Left lung (tissue), 14 donors: ENCODE measurements at places on chromosomes 3 and 15. TPM values are rescaled to one million over a fixed set of nuclear protein-coding genes. Genes with fewer than 3 reads are reported as not detected.
A peak's percentile ranks its signal among the peaks of the same experiment; 100 is the strongest.

DNA sequence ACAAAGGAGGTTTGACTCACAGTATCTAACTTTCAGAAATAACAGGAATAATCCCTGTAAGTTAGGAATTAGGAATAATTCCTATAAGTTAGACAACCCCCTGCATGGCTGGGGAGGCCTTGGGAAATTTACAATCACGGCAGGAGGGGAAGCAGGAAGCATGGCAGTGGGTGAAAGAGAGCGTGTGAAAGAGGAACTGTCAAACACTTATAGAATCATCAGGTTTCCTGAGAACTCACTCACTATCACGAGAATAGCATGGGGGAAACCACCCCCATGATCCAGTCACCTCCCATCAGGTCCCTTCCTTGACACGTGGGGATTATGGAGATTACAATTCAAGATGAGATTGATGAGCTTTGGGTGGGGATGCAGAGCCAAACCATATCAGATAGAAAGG lies 385.5 kb downstream of the IL20RB start:
- H3K27ac ChIP-seq = no peak overlapping the region
- H3K27me3 ChIP-seq = no peaks in the 10 kb centered on the region
- no peaks in the 10 kb centered on the region for H3K36me3 ChIP-seq
- no peak overlapping the region for H3K4me3 ChIP-seq
- DNase-seq = no peak

DNA sequence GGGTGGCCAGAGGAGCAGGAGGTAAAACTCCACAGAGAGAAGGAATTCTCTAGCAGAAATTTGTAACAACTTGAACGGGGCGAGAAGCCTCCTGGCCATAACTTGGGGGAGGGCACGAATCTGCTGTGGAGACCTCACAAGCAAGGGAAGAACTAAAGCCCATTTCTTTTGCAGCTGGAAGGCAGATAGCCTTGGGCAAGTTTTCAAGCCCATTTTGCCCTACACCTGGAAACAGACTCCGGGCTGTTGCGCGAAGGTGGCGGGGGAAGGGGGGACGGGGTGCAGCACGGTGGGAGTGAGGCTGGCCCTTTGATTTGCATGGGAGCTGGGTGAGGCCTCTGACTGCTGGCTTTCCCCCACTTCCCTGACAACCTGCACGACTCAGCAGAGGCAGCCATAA lies 168.8 kb downstream of the MEGF11 start:
- H3K36me3 ChIP-seq = no peaks in the 10 kb centered on the region
- H3K4me3 ChIP-seq = no peak overlapping the region
- no peak for DNase-seq
- H3K27ac ChIP-seq = no peak overlapping the region

The LDHAL6B gene
- total RNA-seq = not detected

DNA sequence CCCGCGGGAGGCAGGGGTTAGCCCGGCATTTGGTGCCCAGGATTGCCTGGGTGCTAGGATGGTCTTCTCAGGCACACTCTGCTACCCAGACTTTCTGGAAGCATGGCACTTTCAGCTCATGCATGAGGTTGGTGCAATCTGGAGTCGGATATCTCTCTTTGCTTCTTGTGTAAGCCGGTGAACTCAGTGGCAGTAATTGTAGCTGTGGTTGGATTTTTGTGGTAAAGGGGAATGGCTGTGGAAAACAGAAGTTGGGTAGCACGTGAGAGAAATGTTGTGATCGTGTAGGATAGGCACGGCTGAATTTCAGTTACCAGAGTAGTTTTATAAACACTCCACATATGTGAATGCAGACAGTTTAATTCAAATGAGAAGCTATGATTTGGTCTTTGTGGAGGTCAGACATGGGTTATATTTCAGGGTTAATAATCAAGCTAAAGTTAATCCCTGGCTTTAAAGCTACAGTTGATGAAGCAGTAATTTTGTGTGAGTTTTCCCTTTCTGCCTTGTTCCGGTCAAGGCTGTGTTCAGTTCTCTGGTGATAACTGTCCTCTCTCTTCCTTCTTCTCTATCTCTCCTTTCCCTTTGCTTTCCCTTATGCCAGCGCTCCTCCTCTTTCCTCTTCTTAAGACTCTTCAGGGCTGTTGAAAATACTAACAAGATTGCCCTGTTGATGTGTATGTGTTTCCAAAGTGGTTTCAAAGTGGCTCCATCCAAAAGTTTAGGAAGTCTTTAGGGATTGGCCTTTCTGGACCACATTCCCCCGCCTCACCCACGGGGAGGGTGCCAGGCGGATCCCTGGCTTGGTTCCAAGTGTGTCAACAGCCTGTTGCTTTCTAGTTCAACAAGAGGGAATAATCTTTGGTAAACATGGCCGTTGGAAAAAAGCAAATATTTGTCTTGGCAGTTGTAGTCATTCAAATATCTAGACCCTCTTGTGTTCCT lies 404.6 kb upstream of the C2CD4B start:
- DNase-seq = peak; percentile 68
- H3K27ac ChIP-seq = no peak overlapping the region
- H3K4me1 ChIP-seq = peaks cover 11% of the 10 kb centered on the region
- H3K4me3 ChIP-seq = no peak overlapping the region

GRCh38 chr3:16608816-16609215 lies 3.6 kb upstream of the DAZL start:
- H3K4me3 ChIP-seq = no peak overlapping the region
- no peaks in the 10 kb centered on the region for H3K4me1 ChIP-seq
- DNase-seq = no peak
- H3K27me3 ChIP-seq = no peaks in the 10 kb centered on the region
- H3K27ac ChIP-seq = no peak overlapping the region

DNA sequence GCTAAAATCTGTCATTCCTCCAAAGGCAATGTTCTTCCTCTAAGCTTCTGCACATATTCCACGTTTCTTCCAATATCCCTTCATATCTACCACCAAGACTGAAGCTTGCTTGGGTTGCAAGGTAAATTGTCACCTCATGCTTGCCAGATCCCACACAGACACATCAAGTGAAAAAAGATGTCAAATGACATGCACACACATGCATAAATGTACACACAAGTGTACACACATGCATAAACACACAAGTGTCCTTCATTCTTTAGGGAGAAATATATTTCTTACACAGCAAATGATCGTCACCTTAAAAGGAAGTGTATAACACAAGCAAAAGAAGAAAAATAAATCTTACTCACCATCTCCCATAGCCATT lies 59.4 kb downstream of the CLASP2 start:
- peaks cover 16% of the 10 kb centered on the region for H3K4me1 ChIP-seq
- no peaks in the 10 kb centered on the region for H3K27me3 ChIP-seq
- H3K36me3 ChIP-seq = no peaks in the 10 kb centered on the region
- DNase-seq = no peak
- H3K27ac ChIP-seq = peak overlapping the region; percentile 79

DNA sequence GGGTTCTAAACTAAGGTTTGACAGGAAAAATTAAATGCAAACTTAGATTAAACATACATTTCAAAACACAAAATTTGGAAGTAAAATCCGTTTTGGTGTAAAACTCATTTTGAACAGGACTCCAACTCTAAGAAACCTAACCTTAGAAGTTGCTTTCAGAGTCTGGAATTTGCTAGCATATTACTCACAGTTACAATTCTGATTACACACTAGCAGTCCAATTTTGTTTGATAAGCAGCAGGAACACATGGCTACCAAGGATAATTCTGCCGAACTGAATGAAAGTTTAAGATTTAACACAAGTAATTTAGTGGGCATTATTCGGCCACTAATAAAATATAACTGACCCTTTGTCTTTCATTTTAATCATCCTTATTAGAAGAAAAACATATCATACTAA lies 49.6 kb downstream of the FRMD5 start:
- no peak for DNase-seq
- no peaks in the 10 kb centered on the region for H3K36me3 ChIP-seq
- H3K4me1 ChIP-seq = no peaks in the 10 kb centered on the region
- no peak overlapping the region for H3K4me3 ChIP-seq

DNA sequence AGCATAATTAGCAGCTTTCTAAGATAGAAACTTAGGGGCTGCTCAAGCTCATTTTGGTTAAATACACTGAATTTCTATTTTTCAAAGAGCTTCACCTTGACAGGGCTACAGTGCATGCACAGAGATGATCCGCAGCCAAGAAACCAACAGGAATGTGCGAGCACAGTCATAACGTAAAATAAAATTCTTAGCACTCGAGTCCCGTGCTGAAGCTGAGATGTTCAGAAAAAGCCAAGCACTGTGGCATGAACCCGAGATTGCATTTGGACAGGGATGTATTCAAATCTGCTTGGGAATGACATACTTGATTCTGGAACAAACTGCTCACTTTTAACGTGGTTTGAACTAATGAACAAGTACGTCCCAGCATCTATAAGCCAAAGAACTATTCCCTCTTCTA lies 340.3 kb downstream of the FOXP1 start:
- H3K4me3 ChIP-seq = no peak overlapping the region
- no peak for DNase-seq
- no peaks in the 10 kb centered on the region for H3K4me1 ChIP-seq

- no peak overlapping the region for H3K4me3 ChIP-seq
- no peaks in the 10 kb centered on the region for H3K27me3 ChIP-seq
- no peak overlapping the region for H3K27ac ChIP-seq
- no peak for DNase-seq
- no peaks in the 10 kb centered on the region for H3K4me1 ChIP-seq
Observed at GRCh38 chr15:77402740-77403379, 17.0 kb downstream of the PEAK1 start.

- DNase-seq = no peak
- no peaks in the 10 kb centered on the region for H3K36me3 ChIP-seq
- H3K4me1 ChIP-seq = no peaks in the 10 kb centered on the region
- no peaks in the 10 kb centered on the region for H3K27me3 ChIP-seq
Observed at GRCh38 chr15:100703032-100703578, 100.7 kb downstream of the ASB7 start.

DNA sequence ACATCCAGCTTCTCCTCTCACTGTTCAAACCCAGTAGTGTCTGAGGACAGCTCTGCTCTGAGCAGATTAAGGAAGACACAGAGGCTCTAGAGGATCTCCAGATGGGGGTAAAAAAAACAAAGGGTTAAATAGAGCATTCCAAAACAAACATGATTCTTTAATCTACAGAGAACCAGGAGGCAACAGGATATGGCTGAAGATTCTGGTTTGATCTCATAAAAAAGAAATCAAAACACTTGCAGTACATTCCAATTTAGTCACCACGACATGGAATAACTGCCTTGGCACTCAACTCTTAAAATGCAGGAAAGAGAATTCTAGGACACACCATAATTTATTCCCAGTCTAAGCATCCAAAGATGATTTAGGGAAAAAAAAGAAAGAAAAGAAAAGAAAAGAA lies 32.0 kb downstream of the TM4SF4 start:
- no peak overlapping the region for H3K27ac ChIP-seq
- DNase-seq = no peak
- H3K36me3 ChIP-seq = no peaks in the 10 kb centered on the region
- no peak overlapping the region for H3K4me3 ChIP-seq
- H3K4me1 ChIP-seq = peaks cover 11% of the 10 kb centered on the region
- no peaks in the 10 kb centered on the region for H3K27me3 ChIP-seq

The SKOR1 gene
- 0.12 TPM for total RNA-seq

GRCh38 chr15:78645009-78645408 lies 4.0 kb upstream of the CHRNB4 start:
- no peak overlapping the region for H3K4me3 ChIP-seq
- DNase-seq = no peak
- no peak overlapping the region for H3K27ac ChIP-seq
- peaks cover 8% of the 10 kb centered on the region for H3K4me1 ChIP-seq
- no peaks in the 10 kb centered on the region for H3K27me3 ChIP-seq

GRCh38 chr3:39322936-39323335 lies 6.6 kb upstream of the CCR8 start:
- no peak overlapping the region for H3K27ac ChIP-seq
- no peaks in the 10 kb centered on the region for H3K36me3 ChIP-seq
- H3K4me1 ChIP-seq = no peaks in the 10 kb centered on the region
- no peak for DNase-seq
- no peaks in the 10 kb centered on the region for H3K27me3 ChIP-seq

DNA sequence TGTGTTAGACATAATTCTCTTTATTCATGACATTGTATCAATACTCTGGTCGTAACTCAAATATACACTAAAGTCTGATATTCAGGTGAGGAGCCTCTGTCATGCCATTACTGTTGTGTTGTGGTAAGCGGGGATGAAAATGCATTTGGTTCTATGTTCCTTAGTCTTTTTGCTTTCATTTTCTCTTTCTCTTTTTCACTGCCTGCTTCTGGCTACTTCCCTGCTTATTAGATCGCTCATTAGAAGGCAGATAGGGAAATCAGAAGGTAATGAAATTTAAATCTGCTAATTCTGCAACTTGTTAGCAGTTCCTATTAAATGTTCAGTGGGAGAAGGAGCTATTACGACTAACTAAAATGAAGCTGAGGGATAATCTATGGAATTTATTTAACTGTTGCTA lies 345.0 kb downstream of the GRM7 start:
- no peak overlapping the region for H3K4me3 ChIP-seq
- H3K27me3 ChIP-seq = no peaks in the 10 kb centered on the region
- no peak for DNase-seq
- H3K27ac ChIP-seq = no peak overlapping the region
- no peaks in the 10 kb centered on the region for H3K36me3 ChIP-seq
- H3K4me1 ChIP-seq = no peaks in the 10 kb centered on the region

The SI gene
- not detected for total RNA-seq

GRCh38 chr3:9569054-9569453 lies 15.4 kb upstream of the LHFPL4 start:
- H3K36me3 ChIP-seq = no peaks in the 10 kb centered on the region
- DNase-seq = no peak
- H3K4me3 ChIP-seq = no peak overlapping the region
- H3K4me1 ChIP-seq = no peaks in the 10 kb centered on the region
- no peaks in the 10 kb centered on the region for H3K27me3 ChIP-seq

GRCh38 chr3:9861626-9862130 lies 17.9 kb upstream of the RPUSD3 start:
- no peak for DNase-seq
- H3K27ac ChIP-seq = no peak overlapping the region
- H3K4me3 ChIP-seq = no peak overlapping the region
- H3K27me3 ChIP-seq = no peaks in the 10 kb centered on the region
- no peaks in the 10 kb centered on the region for H3K36me3 ChIP-seq
- H3K4me1 ChIP-seq = peaks cover 29% of the 10 kb centered on the region

GRCh38 chr3:177201700-177202397 lies 4.6 kb upstream of the TBL1XR1 start:
- no peaks in the 10 kb centered on the region for H3K27me3 ChIP-seq
- peak overlapping the region; percentile 30 for H3K27ac ChIP-seq
- H3K4me3 ChIP-seq = no peak overlapping the region
- no peak for DNase-seq
- peaks cover 3% of the 10 kb centered on the region for H3K4me1 ChIP-seq

GRCh38 chr3:112829046-112829445 lies 17.6 kb downstream of the CD200R1L start:
- H3K27ac ChIP-seq = no peak overlapping the region
- H3K4me1 ChIP-seq = no peaks in the 10 kb centered on the region
- H3K4me3 ChIP-seq = no peak overlapping the region
- no peaks in the 10 kb centered on the region for H3K36me3 ChIP-seq
- DNase-seq = no peak
- H3K27me3 ChIP-seq = no peaks in the 10 kb centered on the region

GRCh38 chr15:47870300-47870955 lies 153.1 kb downstream of the SEMA6D start:
- DNase-seq = no peak
- H3K4me3 ChIP-seq = no peak overlapping the region
- no peaks in the 10 kb centered on the region for H3K36me3 ChIP-seq
- peaks cover 15% of the 10 kb centered on the region for H3K4me1 ChIP-seq
- H3K27me3 ChIP-seq = no peaks in the 10 kb centered on the region
- H3K27ac ChIP-seq = no peak overlapping the region
